ENCODE measurements at places on chromosomes 7 and 10. TPM values are rescaled to one million over a fixed set of nuclear protein-coding genes. Genes with fewer than 3 reads are reported as not detected.

Gene RFC2
- total RNA-seq: 14.6 TPM

Gene AGR2
- 178 TPM for total RNA-seq

Gene ABCB4
- 1.2 TPM for total RNA-seq

Gene HMX3
- not detected for total RNA-seq

Gene SPDYE2
- not detected for total RNA-seq

Gene IGF2BP3
- 75.7 TPM for total RNA-seq

Gene GLRX3
- 86.5 TPM for total RNA-seq

DNA sequence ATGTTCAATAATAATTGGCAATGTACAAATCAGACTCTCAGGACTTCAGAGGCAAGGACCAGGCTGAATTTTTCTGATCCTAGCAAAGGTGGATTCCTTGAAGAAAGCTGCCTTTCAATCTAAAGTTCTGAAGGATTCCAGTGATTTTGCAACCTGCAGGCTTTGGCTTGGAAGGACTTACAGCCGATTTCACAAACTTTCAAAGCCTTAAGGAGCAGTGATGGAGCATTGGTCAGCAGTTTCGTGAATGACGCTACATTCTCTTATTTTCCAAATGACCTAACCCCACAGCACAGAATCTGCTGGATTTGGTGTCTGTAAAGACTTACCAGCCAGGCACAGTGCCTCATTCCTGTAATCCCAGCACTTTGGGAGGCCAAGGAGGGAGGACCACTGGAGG is 167.5 kb downstream of the ARHGAP12 start:
- H3K36me3 ChIP-seq: no peaks in the 10 kb centered on the region
- peak overlapping the region; percentile 88 for H3K27ac ChIP-seq
- no peak overlapping the region for H3K4me3 ChIP-seq
- no peaks in the 10 kb centered on the region for H3K27me3 ChIP-seq

DNA sequence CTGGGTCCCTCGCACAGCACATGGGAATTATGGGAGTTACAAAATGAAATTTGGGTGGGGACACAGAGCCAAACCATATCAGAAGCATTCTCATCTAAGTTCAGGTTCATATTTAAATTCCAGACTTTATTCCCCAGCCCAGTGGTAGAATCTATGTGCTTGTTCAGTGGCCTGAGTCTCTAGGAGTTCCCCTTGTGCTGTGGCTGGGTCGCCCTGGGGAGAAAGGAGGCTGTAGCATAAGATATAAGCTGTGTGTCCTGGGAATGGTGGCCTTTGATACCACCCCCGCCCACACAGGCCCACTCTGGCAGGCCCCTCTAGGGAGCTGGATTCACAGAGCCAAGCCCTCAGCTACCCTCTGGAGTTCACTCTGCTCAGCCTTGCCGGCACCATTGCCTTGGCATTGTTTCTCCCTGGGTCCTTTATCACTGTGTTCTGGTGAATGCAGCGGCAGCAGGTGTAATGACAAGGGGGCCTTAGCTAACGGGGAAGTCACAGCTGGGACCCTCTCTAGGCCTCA is 64.2 kb downstream of the MINDY4 start:
- no peaks in the 10 kb centered on the region for H3K27me3 ChIP-seq
- no peak overlapping the region for H3K27ac ChIP-seq
- no peak overlapping the region for H3K4me3 ChIP-seq
- no peaks in the 10 kb centered on the region for H3K36me3 ChIP-seq

DNA sequence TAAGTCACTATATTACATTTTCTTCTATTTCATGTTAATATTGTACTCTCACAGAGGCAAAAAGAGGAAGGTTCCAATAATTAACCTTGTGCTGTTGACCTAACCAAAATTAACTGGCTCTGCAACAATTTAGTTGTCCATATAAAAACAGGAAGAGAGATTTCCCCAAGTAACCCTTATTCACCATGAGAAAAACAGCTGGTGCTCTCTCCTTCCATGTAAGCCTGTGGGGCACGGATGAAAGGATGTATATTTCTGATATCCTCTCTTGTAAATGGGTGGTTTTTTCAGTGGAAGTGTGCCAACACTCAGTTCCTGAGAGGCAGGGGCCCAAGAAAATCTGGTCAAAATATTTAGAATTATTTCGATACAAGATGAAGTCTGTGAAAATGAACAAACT is 358.1 kb downstream of the CRPPA start:
- no peak overlapping the region for H3K4me3 ChIP-seq
- no peaks in the 10 kb centered on the region for H3K27me3 ChIP-seq
- H3K4me1 ChIP-seq: peaks cover 6% of the 10 kb centered on the region

GRCh38 chr7:80589631-80590030 is 48.8 kb upstream of the CD36 start:
- no peaks in the 10 kb centered on the region for H3K4me1 ChIP-seq
- H3K36me3 ChIP-seq: no peaks in the 10 kb centered on the region
- no peak overlapping the region for H3K4me3 ChIP-seq
- H3K27me3 ChIP-seq: no peaks in the 10 kb centered on the region

DNA sequence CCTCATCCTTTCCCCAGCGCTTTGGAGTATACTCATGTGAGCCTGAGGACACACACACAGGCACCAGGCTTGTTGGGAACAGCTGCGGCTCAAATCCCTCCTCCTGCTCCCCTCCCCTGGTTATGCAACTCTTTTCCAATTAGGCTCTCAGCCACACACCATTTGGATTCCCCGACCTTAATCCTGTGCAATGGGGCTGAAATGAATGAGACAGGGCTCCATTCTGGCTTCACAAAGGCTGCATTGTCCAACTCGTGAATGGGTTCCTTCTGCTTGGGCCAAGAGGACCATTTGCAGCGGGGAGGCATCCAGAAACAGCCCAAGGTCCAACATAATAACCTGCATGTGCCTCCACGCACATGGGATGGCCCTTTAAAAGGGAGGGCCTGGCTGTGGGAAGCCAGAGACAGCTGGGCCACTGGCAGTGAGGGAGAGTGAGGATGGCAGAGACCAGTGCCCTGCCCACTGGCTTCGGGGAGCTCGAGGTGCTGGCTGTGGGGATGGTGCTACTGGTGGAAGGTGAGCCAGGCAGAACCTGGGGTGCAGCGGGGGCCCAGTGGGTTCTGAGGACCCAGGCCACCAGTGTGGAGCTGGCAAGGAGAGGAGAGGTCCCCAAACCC is at the start of gene RGR:
RGR (plus strand) TSS at position 403 of the 620 bp plus-strand sequence; CDS start at position 441, 38 bp downstream.
- H3K4me1 ChIP-seq: no peaks in the 10 kb centered on the region
- H3K27me3 ChIP-seq: peaks cover 4% of the 10 kb centered on the region
- no peaks in the 10 kb centered on the region for H3K36me3 ChIP-seq
- DNase-seq: no peak

- H3K36me3 ChIP-seq: no peaks in the 10 kb centered on the region
- H3K4me3 ChIP-seq: no peak overlapping the region
- DNase-seq: no peak
- no peaks in the 10 kb centered on the region for H3K27me3 ChIP-seq
- H3K27ac ChIP-seq: no peak overlapping the region
Observed at GRCh38 chr7:82617156-82617555, 173.6 kb upstream of the CACNA2D1 start.

DNA sequence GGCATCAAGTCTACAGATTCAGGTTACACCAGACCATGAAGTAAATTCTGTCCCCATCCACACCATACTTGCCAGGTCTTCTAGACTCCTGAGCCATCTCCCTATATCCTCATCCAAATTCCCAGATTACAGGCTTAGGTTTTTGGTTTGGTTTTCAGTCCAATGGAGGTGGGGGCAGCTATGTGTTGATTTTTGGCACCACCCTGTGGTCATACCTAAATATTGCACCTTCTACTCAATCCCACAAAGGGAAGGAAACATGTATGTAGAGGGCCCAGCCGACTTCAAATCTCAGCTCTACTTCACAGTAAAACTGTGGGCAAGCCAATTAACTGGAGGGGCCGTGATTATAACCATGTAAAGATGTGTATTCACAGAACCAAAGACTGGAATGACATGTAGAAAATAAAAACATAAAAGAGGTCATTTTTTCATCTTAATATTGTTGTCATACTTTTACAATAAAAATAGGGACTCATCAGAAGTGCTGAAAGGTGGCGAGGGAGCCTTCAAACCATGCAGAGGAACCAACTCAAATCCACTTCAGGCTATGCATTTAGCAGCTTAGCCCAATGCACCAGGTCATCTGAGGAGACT is 19.8 kb downstream of the ERCC6 start:
- H3K36me3 ChIP-seq: no peaks in the 10 kb centered on the region
- no peaks in the 10 kb centered on the region for H3K27me3 ChIP-seq
- H3K27ac ChIP-seq: no peak overlapping the region
- no peak overlapping the region for H3K4me3 ChIP-seq
- no peaks in the 10 kb centered on the region for H3K4me1 ChIP-seq

GRCh38 chr10:26215935-26216584 is 514 bp upstream of the GAD2 start:
- no peak overlapping the region for H3K27ac ChIP-seq
- H3K4me3 ChIP-seq: no peak overlapping the region
- H3K4me1 ChIP-seq: peaks cover 25% of the 10 kb centered on the region
- DNase-seq: peak; percentile 85
- H3K36me3 ChIP-seq: no peaks in the 10 kb centered on the region
- peaks cover 100% of the 10 kb centered on the region for H3K27me3 ChIP-seq

DNA sequence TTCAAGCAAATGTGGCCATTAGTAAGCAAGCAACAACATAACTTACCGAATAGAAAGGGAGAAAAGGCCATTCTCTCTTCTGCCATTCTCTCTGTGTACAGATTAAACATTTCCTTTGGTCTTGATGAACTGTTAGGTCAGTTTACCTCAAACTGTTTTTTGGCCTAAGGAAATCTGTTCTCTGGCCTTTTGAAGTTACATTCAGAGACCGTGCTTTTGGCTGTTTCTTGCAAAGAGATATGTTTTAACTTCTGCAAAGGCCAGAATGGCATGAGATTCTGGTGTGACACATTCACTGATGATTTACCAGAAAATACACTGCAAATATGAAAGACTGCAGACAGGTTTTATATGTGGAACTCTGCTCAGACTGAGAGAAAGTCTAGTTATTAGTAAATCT is 22.2 kb downstream of the AHR start:
- H3K4me1 ChIP-seq: peaks cover 12% of the 10 kb centered on the region
- no peak for DNase-seq
- H3K27me3 ChIP-seq: no peaks in the 10 kb centered on the region
- no peaks in the 10 kb centered on the region for H3K36me3 ChIP-seq
- peak overlapping the region; percentile 30 for H3K27ac ChIP-seq

DNA sequence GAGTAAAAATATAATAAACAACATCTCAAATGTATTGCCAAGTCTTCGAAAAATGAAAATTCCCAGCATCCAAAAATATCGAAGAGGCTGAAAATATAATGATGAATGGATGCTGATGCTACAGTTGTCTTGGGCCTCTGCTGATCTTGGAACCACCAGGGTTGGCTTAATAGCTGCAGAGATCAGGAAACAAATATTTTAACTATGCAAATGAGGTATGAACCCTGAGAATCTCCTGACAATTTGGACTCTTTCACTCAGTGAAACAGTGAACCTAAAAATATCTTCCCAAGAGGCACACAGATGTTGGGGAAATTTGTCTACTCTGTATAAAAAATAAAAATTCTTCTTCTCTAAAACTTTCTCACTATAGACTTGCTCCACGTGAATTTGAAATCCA is 97.7 kb upstream of the EGFR start:
- H3K36me3 ChIP-seq: no peaks in the 10 kb centered on the region
- H3K4me3 ChIP-seq: no peak overlapping the region
- no peak overlapping the region for H3K27ac ChIP-seq
- H3K27me3 ChIP-seq: no peaks in the 10 kb centered on the region
- no peak for DNase-seq

- peak overlapping the region; percentile 5 for H3K4me3 ChIP-seq
- no peaks in the 10 kb centered on the region for H3K36me3 ChIP-seq
- DNase-seq: peak; percentile 86
- no peak overlapping the region for H3K27ac ChIP-seq
- H3K4me1 ChIP-seq: no peaks in the 10 kb centered on the region
Observed at GRCh38 chr7:98470485-98471240, 69.8 kb upstream of the BAIAP2L1 start.

Data from hepatocyte (in vitro differentiated cells).